ENCODE measurements at places on chromosomes 5 and 9.

DNA sequence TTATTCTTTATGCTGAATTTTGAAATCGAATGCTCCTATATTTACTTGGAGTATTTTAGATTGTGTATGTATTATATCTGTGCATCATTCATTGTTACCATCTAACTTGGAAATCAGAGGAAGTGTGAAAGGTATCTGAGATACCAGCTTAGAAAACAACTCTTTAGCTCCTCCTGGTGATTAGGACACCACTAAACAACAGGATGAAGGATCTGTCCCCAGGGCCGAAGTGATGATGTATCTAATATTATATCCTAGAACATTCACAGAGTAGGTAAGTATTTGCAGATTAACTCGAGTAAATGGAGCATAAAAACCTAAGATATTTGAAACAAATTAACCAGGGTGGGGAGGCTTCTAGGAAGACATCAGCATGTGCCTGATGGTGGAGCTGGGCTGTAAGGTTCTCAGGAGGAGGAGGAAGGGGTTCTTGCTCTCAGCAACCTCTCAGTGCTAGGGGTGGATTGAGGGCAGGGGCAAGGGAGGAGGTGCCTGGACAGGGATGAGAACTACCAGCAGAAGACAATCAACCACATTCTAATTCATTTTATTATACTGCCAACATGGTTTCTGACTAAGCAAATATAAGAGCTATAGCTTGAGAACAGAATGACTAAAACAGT lies 2.6 kb upstream of the NFIL3 start:
- DNase-seq, result peak; percentile 60

- no peak for DNase-seq
Measured at GRCh38 chr9:32884482-32884881, 101.1 kb downstream of the TMEM215 start.

- no peak for DNase-seq
Measured at GRCh38 chr5:120955795-120956194, 491.7 kb downstream of the PRR16 start.

DNA sequence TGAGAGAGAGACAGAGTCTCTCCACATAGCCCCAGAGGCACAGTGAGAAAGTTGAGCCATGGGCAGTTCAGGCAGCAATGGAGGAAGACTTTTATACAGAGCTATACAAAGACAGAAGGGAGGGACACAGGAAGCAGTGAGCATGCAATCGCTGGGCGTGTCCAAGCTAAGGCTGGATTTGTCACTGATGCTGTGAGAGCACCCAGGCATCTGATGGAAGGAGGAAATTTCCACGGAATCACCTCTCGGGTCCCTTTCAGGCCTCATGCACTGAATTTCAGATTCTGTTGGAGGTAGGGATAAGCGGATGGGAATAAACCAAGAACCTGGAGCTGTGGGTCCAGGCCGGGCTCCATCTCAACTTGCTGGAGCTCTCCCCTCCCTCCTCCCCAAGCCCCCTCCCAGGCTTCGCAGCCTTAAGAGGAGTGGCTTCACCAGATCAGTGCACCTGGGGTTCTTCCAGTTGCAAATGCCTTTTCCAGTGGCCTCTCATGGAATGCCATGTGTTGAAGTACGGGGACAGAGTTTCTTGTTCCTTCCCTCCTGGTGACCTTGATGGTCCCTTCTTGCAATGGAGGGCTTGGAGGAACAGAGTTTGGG lies 114.8 kb upstream of the ALDH1B1 start:
- DNase-seq, result no peak

GRCh38 chr5:58043032-58043945 lies 416.6 kb downstream of the PLK2 start:
- DNase-seq, result no peak

GRCh38 chr5:13745508-13745907 lies 199.0 kb downstream of the DNAH5 start:
- no peak for DNase-seq

- no peak for DNase-seq
Measured at GRCh38 chr5:8060953-8061429, 192.0 kb downstream of the MTRR start.

DNA sequence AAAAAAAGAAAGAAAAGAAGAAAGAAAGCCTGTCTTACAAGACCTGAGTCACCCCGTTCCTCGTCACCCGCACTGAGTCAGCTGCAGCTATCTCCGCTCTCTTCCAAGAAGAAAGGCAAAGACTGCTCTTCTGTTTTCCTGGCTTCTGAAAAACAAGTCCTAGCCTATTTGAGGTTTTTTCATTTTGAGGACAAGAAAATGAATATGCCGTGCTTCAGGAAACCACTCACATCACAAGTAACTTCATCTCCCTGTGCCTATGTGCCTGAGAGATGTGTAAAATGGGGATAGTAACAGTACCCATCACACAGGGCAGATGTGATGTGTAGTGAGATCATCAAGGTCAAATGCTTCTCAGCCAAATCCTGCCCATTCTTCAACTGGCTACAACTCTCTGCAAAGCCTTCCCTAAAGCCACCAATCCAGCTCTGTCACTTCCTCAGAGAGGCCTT lies 78.4 kb downstream of the GLDC start:
- peak; percentile 57 for DNase-seq

- peak; percentile 65 for DNase-seq
Measured at GRCh38 chr9:127589955-127590370, 22.1 kb upstream of the STXBP1 start.

DNA sequence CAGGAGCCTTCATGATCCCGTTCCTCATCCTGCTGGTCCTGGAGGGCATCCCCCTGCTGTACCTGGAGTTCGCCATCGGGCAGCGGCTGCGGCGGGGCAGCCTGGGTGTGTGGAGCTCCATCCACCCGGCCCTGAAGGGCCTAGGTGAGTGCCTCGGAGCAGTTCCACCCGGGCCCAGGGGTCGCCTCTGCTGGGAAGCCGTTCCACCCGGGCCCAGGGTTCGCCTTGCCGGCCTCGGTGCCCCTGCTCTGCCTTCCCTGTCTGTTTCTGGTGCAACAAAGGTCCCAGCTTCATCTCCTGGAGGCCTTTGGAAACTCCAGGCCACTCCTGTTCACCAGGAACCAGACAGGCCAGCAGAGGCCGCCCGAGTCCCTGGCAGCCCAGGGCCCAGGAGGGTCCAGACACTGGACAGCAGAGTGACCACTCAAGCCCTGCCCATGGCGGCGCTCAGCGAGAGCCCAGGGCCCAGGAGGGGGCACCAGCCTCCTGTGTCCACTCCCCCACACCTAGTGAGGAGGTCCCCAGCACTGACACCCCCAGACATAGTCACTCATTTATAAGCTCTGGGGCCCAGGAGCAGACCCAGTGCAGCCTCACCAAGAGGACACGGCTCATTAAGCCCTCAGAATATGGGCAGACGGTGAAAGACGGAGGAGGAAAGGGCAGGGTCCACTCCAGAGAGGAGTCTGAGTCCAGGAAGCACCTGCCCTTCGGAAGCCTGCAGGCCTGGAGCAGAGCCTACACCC lies 7.5 kb downstream of the SLC6A19 start:
- DNase-seq, result no peak

DNA sequence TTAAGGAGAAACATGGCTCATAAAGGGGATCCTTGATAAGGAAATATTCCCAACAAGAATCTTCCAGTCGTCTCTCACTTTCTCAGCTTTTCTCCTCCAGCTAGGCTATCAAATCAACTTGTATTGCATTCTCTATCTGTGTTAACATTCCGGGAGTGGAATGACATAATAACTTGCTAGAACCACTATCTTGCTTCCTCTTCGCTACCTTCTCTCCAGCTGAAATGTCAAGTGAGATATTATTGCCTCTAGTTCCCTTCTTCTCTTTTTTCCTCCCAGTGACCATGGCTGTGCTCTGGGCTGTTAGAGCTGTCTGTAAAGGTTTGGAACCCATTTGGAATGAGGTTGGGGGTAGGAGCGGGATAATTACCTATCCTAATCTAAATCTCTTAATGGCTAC lies 1329.5 kb upstream of the WWC1 start:
- no peak for DNase-seq

- no peak for DNase-seq
Measured at GRCh38 chr5:135439231-135440205, 7.6 kb downstream of the DCANP1 start.

- DNase-seq, result no peak
Measured at GRCh38 chr5:145826895-145827674, 8.1 kb downstream of the PRELID2 start.

DNA sequence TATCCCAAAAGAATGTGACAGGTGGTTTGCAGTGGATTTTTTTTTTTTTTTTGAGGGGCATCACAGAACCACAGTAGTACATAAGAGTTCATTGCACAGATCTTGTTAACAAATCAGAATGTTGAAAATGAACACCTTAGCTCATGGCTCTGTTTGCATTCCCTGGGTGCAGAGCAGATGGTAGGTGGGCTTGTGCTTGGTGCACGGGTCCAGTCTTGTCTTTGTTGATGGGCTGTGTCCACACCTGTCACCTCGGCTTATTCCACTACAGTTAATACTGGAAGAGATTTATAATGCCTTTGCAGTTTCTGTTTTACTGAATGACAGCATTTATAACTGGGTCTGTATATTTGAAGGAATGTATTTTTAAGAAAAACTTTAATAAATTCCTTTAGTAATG lies 146.6 kb downstream of the KDM4C start:
- no peak for DNase-seq

GRCh38 chr5:58504766-58505165 lies 13.5 kb downstream of the GAPT start:
- DNase-seq, result no peak

DNA sequence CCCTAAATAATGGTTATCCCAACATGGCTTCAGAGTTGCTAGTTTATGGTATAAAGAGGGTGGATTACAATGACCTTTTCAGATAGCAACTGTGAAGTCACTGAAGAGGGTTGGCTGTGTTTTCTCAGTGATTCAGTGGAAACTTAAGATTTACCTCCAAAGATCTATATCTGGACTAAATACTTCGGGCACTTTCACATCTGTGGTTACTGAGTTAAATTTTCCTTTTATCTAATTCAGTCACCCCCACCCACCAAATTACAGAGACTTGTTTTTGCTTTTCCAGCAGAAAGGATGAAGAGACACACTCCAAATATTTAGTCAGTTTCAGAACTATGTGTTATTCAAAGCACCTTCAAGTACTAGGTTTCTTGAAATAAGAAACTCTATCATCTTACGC lies 573.2 kb downstream of the CCDC171 start:
- no peak for DNase-seq

GRCh38 chr5:103435136-103435889 lies 127.3 kb downstream of the NUDT12 start:
- DNase-seq, result no peak

DNA sequence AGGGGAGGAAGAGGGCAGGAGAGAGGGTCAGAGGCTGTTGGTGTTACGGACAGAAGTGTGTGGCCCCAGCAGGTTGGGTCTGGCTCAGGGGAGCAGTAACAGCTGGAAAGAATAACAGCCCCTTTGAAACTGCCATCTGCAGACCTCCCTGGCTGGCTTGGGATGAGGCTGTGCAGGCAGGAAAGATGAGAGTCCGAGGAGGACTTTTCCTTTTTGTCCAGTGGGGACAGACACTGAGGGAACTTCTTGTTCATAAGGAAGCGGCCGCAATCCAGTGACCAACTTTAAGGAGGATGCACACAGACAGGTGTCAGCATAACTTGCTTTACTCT lies 14.8 kb upstream of the PLEKHG4B start:
- DNase-seq, result no peak

- DNase-seq, result no peak
Measured at GRCh38 chr9:125387861-125388524, 126.4 kb downstream of the GAPVD1 start.

DNA sequence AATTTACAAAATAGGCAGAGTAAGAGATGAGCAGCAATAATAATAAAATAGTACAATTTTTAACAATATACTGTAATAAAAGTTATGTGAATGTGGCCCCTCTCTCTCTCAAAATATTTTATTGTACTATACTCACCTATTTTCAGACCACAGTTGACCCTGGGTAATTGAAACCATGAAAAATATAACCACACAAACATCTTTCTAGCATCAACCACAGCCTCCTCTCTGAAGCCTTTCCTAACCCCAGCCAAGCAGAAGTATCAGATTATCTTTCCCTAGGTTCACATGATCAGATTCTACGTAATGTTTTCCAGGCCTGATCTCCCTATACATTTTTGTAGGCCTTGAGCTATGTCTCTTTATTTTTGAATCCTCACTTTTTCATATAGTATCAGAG lies 35.2 kb downstream of the DNAH5 start:
- no peak for DNase-seq
